CD4-positive, alpha-beta T cell treated with Interleukin-15 for 4 hours (primary cell): ENCODE measurements at places on chromosomes 5 and 9.
A peak's percentile ranks its signal among the peaks of the same experiment; 100 is the strongest.

GRCh38 chr5:112776301-112776856 is 38.7 kb downstream of the APC start:
- DNase-seq = no peak

DNA sequence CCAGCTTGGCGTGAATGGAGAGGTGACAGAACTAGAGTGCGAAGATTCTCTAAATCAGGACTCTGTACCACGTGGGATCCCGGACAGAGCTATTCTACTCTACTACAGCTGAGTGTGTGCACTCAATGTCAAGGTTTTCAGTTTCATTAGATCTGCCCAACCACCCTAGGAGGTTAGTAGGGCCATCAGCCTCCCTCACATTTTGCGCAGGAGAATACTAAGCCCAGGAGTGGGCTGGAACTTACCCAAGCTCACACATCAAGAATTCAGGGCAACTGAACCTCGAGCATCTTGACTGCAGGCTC is 68.3 kb upstream of the TBC1D2 start:
- DNase-seq = no peak

- no peak for DNase-seq
Observed at GRCh38 chr9:24451346-24451745, 94.4 kb downstream of the IZUMO3 start.

- no peak for DNase-seq
Observed at GRCh38 chr9:77325058-77325457, 147.7 kb downstream of the VPS13A start.

- DNase-seq = no peak
Observed at GRCh38 chr5:23506329-23507236, 826 bp upstream of the PRDM9 start.

DNA sequence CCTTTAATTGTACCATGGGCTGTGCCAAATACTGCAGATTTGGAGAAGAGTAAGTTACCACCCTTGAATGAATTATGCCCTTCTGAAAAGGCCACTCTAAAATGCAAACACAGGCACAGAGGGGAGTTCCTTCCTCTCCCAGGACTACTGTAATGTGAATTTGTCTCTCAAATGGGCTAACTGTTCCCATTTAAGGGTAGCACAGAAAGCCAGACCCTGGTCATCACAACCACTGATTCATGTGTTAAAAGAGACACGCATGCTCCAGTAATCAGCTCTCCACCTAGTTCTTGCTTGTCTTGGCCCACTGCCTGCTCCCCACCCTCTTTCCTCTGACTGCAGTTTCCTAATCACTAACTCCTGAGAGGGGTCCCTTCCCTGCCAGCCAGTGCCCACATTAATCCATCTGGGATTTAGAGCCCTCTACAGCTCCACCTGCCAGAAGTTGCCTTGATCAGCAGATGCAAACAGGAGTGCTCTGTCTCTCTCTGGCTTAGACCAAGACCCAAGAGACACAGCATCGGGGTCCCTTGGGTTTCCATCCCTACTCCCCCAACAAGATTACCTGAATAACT is 382.4 kb downstream of the TMEM167A start:
- DNase-seq = no peak

- DNase-seq = no peak
Observed at GRCh38 chr9:92534674-92535073, 1.1 kb downstream of the ECM2 start.

GRCh38 chr5:83322273-83322924 is 149.1 kb upstream of the VCAN start:
- no peak for DNase-seq

- DNase-seq = peak; percentile 41
Observed at GRCh38 chr5:79025054-79025472, 40.0 kb upstream of the ARSB start.

GRCh38 chr5:156186760-156187159 is 140.2 kb upstream of the SGCD start:
- DNase-seq = no peak

DNA sequence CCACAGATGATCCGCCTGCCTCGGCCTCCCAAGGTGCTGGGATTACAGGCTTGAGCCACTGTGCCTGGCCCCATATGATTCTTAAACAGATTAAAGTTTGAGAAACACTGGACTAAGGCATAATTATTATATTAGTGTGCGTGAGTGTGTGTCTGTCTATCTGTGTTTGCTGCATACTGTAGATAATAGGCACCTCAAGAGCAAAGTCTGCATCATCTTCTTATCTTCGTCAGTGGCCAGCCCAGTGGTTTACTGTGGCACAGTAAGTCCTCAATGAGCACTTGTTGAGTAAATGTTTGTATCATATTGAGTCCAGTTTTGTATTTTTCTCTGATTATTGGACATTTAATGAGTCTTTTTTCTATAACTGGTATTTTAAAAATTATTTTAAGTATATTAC is 81.7 kb downstream of the ITGA1 start:
- no peak for DNase-seq

GRCh38 chr5:112634166-112634565 is 103.5 kb upstream of the APC start:
- no peak for DNase-seq

DNA sequence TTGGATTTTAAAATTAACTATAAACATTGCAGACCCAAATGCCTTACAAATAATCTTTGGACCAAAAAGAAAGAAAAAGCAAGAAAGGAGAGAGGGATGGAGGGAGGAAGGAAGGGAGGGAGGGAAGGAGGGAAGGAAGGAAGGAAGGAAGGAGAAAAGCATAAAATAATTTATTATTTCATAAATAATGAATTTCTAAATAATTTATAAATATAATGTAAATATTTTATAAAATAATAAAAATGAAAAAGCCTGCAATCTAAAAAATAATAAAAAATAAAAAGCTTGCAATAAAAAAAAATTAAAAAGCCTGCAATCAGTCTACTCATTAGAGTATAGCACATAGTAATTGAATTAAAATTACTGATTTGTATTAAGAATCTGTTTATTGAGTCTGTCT is 614.3 kb downstream of the ISL1 start:
- no peak for DNase-seq

DNA sequence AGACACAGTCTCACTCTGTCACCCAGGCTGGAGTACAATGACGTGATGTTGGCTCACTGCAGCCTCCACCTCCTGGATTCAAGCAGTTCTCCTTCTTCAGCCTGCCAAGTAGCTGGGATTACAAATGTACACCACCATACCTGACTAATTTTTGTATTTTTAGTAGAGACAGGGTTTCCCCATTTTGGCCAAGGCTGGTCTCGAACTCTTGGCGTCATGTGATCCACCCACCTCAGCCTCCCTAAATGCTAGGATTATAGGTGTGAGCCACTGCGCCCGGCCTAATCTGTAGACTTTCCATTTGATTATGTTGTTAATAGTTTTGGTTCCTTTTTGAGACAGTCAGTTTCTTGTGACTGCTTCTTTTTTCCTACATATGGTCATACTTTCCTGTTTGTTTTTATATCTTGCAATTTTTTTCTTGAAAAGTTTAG is 31.0 kb downstream of the MTREX start:
- no peak for DNase-seq

GRCh38 chr5:33317271-33317670 is 123.5 kb upstream of the TARS1 start:
- DNase-seq = no peak

DNA sequence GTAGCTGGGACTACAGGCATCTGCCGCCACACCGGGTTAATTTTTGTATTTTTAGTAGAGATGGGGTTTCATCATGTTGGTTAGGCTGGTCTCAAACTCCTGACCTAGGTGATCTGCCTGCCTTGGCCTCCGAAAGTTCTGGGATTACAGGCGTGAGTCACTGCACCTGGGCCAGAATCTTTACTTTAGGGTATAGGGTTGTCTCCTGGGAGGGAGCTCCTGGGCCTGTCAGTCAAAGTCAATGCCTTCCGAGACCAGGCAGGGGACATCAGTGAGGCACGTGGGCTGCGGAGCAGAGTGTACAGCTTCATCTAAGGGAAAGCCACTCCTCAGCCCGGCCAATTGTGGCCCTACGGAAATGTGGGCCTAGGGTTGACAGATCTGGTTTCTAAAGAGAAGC is 108.6 kb downstream of the FGF18 start:
- no peak for DNase-seq

DNA sequence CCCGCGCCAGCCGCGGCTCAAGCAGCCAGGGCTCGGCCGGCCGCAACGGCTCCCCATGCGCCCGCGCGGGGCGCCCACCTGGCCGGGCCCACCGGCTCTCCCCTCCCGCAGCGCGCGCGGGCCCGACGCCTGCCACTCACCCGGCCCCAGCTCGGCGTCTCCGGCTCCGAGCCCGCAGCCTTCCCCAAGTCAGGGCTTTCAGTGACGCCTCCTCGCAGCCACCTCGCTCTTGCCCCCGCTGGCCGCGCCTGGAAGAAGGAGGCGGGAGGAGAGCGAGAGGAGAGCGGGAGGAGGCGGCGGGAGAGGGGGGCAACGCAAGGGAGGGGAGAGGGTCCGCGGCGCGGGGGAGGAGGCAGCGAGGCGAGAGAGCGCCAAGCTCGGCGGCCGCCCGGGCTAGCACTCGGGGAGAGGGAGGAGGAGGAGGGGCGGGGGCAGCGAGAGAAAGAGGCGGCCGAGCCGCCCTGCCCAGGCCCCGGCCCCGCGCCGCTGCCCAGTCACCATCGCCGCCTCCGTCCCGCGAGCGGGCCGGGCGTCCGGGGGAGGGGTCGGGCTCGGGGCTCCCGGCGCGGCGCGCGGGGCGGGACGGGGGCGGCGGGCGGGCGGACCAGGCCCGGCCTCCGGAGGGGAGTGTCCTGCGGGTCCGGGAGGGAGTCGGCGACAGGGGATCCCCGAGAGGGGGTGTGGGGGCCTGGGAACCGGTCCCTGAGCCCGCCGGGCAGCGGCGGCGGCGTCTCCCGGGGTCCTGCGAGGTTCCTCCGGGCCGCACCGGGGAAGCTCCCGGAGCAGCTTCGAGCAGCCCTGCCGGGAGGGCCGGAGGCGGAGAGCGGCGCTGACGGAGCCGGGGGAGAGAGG is at the start of gene LHFPL2:
TSS of gene LHFPL2 (minus strand) at position 414 of the 852 bp plus-strand sequence. CDS start 138,559 bp downstream, outside the sequence.
- no peak for DNase-seq

DNA sequence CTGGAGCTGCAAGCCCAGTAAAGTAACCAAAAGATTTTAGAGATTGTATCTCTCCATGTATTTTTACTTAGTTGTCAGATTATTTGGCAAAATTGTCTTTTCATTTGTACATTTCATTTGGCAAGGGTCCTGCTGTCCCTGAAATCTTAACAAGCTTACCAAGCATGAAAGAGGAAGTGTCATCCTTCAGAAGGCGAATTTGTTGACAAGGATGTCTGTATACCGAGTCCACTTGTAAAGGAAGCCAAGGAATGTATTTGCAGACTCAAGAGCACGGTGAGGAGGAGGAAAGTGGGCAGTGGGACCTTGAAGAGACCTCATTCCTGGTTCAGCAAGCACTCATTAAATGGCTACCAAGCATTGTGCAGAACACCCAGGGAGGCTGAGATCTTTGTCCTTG is 7.5 kb upstream of the OTULINL start:
- DNase-seq = no peak

DNA sequence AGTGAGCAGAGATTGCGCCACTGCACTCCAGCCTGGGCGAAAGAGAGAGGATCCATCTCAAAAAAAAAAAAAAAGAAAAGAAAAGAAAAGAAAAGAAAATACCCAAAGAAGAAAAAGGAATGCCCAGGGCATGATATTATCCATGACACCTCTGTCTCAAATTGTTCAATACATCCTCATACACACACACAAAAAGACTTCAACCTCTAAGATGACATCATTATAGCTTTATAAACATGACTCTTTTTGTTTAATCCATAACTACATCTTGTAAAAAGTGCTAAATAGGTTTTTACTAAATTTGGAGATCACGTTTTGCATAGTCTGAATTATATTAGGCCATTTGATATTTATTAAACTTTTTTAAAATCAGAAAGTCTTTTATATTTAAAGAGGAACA is 33.1 kb downstream of the ANKRD31 start:
- no peak for DNase-seq

- DNase-seq = no peak
Observed at GRCh38 chr9:124767821-124768220, 3.3 kb downstream of the NR6A1 start.

GRCh38 chr9:132757016-132757415 is 86.8 kb downstream of the GTF3C4 start:
- DNase-seq = no peak

DNA sequence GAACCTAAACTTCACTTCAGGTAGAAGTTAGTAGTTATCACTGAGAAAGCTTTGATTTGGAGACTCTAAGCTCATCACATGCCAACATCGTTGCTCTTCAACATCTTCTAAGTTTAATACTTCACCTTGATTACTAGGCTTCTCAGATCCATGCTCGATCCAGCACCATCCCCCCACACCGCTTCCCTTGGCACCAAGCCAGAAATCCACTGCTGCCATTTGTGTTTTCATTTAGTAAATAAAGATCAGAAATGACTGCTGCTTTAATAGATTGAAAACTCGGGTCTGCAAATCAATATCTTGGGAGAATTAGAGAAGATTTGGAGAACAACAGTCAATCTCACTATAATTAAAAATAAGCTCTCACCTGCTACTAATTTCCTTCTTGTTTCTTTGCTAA is 214.7 kb upstream of the NR4A3 start:
- no peak for DNase-seq

- DNase-seq = no peak
Observed at GRCh38 chr9:119086590-119086989, 282.6 kb downstream of the BRINP1 start.

DNA sequence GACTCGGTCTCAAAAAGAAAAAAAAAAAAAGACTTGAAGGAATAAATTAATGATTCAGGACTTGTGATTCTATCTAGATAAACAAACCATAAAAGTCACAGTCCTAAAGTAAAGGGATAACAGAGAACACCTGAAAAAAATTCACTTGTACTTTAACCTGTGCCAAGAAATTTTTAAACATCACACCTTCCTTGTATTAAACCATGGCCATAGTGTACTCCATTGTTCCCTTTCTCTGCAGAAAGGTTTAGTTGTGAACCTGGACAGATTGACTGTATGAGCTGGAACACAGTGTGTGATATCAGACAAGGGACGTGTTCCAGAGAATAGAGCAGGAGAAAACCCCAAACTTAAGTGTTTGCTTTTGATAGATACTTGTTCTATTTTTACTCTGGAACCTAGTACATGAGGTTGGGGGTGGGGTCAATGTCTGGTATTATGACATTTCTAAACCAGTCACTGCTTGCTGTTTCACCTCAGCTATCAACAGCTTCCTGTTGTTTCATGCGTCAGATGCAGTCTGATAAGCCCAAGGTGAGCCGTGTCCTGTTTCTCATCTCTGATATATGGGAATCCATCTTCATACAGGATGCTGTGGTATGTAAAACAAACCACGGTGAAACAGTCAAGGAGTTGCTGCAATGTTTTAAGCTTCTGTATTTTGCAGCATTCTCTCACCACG is 62.5 kb upstream of the ITGA1 start:
- peak; percentile 81 for DNase-seq

DNA sequence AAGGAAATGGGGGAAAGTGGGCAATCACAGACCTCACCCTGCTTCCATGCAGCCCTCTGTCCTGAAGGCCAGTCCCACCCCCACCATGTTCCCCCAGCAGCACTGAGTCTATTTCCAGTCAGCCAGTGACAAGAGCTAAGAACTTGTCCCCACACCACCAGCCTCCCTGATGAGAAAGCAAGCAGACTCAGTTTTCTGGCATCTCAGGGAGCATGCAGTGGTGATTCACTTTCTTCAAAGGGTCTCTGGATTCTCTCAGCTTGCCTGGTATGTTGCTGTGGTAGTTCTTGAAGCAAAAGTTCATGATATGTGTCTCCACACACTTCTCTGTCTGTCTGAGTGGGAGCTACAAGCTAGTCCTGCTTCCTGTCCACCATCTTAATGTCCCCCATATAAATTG is 799.9 kb upstream of the TYRP1 start:
- DNase-seq = no peak

- DNase-seq = no peak
Observed at GRCh38 chr5:175457466-175457865, 13.5 kb upstream of the DRD1 start.

- DNase-seq = no peak
Observed at GRCh38 chr9:6229186-6229585, 13.6 kb downstream of the IL33 start.
